ENCODE measurements at places on chromosomes 7 and 10. TPM values are rescaled to one million over a fixed set of nuclear protein-coding genes. Genes with fewer than 3 reads are reported as not detected.

DNA sequence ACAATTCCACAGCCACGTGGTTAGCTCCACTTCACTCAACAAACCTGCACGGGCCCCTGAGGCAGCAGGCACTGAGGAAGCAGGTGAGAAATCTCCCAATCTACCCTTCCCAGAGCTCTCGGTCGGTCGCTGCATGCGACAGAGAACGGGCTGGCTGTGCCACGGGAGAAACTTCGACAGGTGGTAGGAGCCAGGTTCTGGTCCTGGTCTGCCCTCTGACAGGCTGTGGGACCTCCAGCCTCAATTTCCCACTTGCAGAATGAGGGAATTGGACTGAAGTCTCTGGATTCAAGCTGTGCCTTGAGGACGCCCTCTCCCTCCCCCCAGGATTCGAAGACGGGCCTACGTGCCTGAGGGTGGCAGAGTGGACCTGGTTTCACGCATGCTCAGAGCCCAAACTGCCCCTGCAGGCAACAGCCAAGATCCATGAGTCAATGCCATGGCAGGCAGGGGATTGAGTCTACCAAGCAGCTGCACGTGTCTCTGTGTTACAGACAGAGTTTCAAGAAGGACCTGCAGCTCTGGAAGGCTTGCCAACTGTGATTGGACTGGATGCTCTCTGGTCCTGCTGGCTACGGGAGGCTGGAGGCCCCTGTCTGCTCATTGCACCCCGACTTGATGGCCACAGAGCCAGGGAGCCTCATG lies 215.0 kb downstream of the USP6NL start:
- DNase-seq: no peak

DNA sequence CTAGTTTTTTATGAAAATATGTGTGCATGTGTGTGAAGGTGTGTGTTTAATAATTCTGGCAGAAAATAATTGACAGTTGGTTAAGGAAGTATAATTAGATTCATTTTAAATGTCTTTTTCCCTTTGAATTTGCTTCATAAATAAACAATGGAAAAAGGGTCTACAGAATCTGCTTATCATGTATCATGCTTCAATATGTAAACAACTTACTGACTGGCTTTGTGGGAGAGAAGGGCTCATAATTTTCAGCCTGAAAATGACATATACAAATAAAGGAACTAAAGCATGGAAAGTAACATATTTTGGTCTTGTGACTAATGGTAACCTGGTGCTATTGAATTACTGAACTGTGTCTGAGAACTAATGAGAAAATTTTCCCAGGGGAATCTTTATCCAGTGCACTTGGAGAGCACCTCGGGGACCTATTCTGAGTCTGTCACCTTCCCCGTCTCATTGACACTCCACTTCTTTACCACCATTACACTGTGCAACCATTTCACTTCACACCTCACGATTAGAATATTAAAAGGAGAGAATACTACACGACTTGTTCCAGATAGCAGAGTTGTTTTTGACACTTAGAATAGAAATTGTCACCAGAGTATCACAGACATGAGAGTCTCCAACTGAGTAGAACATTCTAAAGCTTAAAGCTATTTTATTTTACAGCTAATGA lies 298.6 kb downstream of the TFEC start:
- DNase-seq: no peak

GRCh38 chr7:149791-150636 lies 42.4 kb upstream of the FAM20C start:
- peak; percentile 57 for DNase-seq

- no peak for DNase-seq
Measured at GRCh38 chr10:74056050-74056818, 58.3 kb downstream of the VCL start.

GRCh38 chr10:36007369-36007768 lies 365.3 kb upstream of the FZD8 start:
- no peak for DNase-seq

DNA sequence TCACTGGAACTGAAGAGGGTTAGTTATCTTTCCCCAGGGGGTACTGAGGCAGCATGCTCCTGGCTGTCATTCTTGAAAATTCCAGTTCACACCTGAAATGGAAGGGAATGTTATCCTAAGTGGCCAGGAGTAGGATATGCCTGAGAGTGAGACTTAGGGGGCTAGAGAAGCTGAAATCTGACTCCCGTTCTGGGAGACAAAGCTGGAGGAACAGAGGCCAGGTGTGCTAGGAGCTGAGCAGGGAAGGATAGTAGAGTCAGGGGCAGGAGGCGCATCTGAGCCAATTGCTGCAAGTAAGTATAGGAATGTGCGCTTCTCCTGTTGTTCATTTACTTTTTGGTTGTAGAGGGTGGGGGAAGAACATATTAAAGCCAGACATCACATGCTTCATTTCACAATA lies 58.1 kb upstream of the KIAA1217 start:
- no peak for DNase-seq

DNA sequence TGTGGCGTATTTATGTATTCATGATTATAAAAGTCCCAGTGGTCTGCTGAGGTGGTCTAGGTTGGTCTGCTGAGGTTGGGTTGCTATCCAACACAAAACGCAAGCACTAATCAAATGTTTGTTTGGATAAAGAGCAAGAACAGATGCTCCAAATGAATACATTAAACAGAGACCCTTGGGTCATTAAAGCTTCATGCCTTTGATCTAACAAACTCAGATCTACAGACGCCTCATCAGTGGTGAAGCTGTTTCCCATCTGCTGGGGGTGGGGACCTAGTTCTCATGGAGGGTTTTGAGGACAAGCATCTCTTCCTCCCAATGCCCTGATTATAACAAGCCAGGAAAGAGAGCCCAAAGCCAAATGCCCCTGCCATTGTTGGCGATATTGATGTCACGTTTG lies 786.7 kb downstream of the NRG3 start:
- DNase-seq: no peak

DNA sequence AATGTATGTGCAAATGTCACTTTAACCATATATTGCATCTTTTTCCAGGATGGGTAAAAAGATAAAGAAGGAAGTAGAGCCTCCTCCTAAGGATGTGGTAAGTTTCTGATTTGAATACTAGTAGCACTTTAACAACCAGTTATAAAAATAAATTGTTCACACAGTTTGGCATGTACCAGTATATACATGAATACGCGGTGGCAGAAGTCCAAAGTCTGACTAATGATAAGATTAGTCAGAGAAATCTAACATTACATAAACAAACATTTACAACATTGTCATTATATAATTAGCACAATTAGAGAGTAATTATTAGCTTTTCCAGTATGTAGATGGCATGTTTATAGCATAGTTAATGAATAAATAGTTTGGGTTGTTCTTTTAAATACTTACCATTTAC lies 4.1 kb downstream of the ARMC3 start:
- DNase-seq: no peak

GRCh38 chr10:44008270-44008916 lies 359.7 kb upstream of the ZNF32 start:
- DNase-seq: no peak

DNA sequence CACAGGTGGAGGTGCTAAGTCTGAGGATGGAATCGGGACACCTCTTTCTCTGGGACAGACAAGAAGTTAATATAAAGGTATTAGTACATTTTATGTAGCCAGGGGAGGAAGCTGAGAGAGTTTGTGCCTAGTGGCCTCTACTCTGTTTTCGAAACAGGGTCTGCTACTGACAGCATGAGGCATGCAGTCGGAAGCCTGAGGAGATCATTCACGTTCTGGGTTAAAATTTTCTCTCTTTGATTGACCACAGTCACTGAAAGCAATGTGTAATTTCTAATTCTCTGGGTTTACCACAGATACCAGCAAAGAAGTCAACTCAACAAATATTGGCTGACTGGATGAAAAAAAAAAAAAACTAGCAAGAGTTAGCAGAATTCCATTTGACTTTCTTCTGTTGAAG lies 53.3 kb upstream of the KCTD7 start:
- no peak for DNase-seq

DNA sequence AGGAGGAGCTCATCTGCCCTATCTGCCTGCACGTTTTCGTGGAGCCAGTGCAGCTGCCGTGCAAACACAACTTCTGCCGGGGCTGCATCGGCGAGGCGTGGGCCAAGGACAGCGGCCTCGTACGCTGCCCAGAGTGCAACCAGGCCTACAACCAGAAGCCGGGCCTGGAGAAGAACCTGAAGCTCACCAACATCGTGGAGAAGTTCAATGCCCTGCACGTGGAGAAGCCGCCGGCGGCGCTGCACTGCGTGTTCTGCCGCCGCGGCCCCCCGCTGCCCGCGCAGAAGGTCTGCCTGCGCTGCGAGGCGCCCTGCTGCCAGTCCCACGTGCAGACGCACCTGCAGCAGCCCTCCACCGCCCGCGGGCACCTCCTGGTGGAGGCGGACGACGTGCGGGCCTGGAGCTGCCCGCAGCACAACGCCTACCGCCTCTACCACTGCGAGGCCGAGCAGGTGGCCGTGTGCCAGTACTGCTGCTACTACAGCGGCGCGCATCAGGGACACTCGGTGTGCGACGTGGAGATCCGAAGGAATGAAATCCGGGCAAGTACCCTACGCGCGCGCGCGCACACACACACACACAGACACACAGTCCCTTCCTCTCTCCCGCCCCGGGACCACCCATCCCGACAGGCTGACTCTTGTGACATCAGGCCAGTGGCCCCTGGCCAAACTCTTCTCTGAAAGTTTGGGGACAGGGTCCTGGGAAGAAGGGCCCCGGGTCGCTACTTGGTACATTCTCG lies 538 bp downstream of the TRIM8 start:
- peak; percentile 84 for DNase-seq

DNA sequence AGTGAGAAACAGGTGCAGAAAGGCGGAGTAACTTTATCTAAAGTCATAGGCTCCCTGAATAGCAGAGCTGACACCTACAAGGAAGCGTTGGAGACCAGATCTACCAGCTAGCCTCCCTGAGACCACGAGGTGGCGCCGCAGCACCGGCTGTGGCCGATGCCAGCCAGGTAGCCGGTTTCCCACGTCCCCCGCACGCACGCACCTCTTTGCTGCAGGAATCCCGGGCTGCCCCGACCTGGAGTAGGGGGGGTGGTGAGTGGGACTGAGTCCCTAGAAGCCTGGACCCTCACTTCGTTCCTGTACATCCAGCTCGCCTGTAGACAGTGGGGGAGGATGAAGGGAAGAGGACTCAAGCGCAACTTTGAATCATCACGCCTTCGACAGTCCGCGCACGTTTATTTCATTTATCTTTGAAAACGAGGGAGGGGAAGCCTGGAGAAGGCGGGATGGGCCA lies 3.7 kb downstream of the ELOVL3 start:
- DNase-seq: peak; percentile 91

DNA sequence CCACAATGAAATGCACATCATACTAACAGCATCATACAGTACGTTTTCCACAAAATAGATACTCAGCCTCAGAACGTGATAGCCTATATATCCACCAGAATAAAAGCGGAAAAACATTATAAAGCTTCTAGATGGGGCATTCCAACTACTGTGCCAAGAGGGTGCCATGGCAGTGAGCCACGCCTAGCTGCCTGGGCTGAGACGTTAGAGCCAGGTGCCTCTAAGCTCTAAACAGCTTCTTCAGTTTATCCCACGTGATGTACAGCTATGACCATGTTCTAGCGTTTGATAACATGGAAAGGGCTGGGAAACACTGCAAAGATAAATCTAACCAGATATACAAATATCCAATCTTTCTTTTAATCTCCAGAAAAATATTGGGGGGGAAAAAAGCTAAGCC lies 17.8 kb downstream of the USP6NL start:
- no peak for DNase-seq

GRCh38 chr10:59358576-59358975 lies 3.8 kb downstream of the FAM13C start:
- no peak for DNase-seq

- no peak for DNase-seq
Measured at GRCh38 chr10:118628397-118628796, 32.9 kb upstream of the PRLHR start.

GRCh38 chr7:107408349-107408748 lies 61.5 kb upstream of the GPR22 start:
- DNase-seq: no peak

- no peak for DNase-seq
Measured at GRCh38 chr7:42672339-42672999, 239.4 kb downstream of the C7orf25 start.

DNA sequence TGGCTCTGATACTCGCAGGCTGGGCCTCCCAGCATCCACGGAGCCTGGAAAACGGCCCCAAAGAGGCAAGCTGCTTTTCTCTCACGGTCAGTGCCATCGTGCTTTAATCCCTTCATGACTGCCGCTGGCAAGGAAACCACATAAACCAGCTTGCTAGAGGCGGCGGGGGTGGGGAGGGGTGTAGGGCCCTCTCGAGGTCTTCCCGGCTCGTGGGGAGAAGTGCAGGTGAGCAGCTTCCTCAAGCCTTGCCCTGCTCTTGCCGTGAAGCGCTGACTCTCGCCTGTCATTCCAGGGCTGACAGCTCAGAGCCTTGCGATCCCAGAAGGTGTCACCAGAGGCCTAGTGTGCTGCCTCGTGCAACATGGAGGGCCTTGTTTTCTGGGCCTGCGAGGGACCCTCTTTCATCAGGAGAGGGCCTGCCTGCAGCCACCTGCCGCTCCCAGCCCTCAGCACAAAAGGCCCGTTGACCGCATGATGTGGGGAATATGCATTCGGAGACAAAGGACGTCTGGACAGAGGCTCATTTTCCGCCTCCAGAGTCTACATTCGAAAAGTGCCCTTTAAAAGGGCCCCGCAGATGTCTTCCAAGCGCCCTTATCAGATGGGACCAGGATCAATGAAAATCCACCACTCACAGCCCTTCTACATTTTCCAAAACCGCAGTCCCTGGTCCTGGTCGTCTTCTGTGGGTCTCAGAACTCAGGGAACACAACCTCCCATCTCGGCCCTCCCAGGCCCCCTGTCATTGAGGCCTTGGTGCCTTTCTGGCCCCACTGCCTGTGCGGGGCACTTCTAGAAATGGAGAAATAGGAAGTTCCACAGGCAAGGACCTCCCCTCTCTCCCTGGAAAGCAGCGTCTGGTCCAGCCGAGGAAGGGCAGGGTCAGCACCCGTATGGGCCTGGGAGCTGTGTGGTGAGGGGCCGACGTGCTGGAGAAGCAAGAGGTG lies 58.7 kb downstream of the ZRANB1 start:
- DNase-seq: peak; percentile 71

DNA sequence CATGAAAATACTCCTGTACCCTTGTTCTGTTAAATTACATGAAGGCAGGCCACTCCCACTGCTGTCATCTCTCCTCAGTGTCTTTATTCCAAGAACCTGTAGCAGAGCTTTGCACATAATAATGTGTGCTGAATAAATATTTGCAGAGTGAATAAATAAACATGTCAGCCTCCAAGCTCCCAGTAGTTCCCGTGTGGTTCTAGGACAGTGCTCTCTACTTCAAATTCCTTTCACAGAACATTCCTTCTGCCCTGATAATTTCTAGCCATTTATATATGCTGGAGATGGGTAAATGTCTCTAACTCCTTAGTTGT lies 20.3 kb upstream of the HYAL4 start:
- no peak for DNase-seq

Gene MKX
- total RNA-seq: 0.20 TPM

Gene PRLHR
- not detected for total RNA-seq

Gene TEX47
- not detected for total RNA-seq

Gene LRRD1
- total RNA-seq: 0.57 TPM

Data from right cardiac atrium (tissue), 5 donors.